ENCODE measurements at places on chromosomes 4 and X. TPM values are rescaled to one million over a fixed set of nuclear protein-coding genes. Genes with fewer than 3 reads are reported as not detected.

RIBC1 gene
- 1.2 TPM for total RNA-seq

SMPX gene
- not detected for total RNA-seq

TMPRSS11E gene
- total RNA-seq: not detected

CHIC1 gene
- 4.4 TPM for total RNA-seq

Data from myometrial cell (primary cell).